ENCODE measurements at places on chromosomes 4 and X. TPM values are rescaled to one million over a fixed set of nuclear protein-coding genes. Genes with fewer than 3 reads are reported as not detected.

GRCh38 chr4:15742637-15743036 lies 35.5 kb upstream of the CD38 start:
- no peak for ATAC-seq

Gene TRAM1L1
- 1.3 TPM for total RNA-seq

- no peak for ATAC-seq
These were observed 181.5 kb downstream of the SLIT2 start for GRCh38 chr4:20433097-20433705.

- ATAC-seq: no peak
These were observed 1316.3 kb downstream of the STIM2 start for GRCh38 chr4:28176942-28177341.

- ATAC-seq: peak; percentile 22
These were observed 63.1 kb downstream of the TSC22D3 start for GRCh38 chrX:107712231-107713202.

DNA sequence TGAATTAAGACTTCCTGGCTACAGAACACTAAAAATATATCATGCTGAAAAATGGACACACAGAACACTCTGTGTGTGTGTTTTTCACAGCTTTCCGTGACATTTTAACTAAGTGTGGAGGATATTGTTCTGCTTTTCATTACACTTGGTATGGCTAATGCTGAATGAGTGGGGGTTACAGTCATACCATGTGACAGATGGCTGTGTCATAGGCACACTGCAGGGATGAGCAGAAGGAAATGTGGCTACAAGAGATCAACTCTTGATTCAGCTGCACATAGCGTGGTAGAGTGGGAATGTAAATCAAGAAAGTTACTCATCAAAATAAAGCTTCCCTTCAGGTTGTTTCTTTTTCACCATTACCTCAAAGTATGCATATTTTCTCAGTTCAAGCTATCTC lies 669.8 kb downstream of the IQCM start:
- ATAC-seq: no peak

DNA sequence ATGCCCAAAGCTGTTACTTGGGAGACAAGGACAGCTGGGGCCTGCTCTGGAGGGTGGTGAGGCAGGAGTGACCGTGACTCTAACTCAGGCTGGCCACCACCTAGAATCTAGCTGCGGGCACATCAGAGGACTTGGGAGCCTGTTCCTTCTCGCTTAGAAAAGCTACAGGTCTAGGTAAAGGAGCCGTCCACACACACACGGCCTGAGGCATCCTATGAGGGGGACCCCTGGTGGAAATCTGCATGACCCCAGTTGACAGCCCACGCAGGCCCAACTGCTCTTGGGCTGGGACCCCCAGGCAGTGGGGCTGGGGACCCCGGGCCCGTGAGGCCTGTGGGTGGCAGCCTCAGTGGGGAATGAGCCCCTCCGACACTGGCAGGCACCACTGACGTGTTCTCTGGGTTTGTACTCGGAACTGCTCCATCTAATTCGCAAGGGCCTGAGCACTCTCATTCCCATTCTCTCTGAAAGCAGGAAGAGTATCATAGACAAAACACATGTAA lies 75.6 kb downstream of the ACOX3 start:
- ATAC-seq: no peak
